ENCODE measurements at places on chromosomes 7 and 10.

- DNase-seq, result no peak
These were observed 535.9 kb downstream of the AUTS2 start for GRCh38 chr7:70134029-70134770.

DNA sequence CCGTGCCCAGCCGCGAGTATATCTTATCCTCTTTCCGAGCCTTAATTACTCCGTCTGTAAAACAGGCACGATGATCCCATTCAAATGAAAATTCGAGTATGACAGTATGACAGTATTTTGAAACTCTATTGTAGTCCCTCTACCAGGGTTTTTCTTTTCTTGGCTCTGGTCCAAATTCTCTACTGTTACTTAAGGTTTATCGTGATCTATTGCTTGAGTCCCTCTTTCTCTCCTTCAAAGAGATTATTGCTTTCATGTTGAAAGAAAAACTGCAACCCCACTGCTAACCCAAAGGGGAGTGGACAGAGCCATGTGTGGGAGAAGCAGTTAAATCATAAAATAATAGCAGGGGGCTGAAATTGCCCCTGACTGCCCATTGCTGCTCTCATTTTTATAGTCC lies 1156.6 kb upstream of the AUTS2 start:
- no peak for DNase-seq

- no peak for DNase-seq
These were observed 1.2 kb upstream of the SPACDR start for GRCh38 chr7:100465299-100465698.

DNA sequence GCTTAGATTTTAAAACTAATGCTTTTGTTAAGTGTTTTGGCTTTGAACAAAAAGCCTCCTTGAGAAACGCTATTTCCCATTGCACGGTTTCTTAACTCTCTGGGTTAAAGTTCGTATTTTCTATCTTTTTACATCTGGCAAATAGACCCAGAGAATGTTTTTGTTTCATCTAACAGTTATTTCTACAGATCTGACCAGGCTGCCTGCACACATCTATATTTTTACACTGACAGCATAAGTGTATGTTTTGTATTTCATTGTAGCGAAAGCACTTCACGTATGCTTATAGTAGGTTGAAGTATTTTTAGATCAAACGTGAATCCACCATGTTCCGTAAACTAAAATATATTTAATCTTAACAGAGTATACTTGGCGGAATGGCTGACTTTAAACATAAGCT lies 477.3 kb downstream of the SDK1 start:
- DNase-seq, result no peak

DNA sequence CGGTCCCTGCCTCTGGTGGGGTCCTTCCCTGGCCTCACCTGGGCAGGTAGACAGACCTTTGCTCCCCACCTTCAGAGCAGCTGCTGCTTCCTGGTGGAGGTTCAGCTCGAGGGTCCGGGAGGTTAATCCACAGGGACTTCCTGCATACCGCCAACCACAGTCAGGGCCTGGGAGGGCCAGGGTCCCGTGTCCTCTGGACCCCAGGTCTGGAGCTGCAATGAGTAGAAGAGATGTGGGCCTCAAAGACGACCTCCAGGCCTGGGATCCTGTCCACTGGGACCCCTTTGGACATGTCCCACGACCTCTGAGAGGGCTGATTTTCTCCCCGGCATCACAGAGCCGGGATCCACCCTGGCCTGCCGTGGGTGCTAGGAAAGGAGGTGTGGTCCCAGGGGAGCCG lies 223.3 kb upstream of the TCERG1L start:
- no peak for DNase-seq

- no peak for DNase-seq
These were observed 736.5 kb downstream of the REEP3 start for GRCh38 chr10:64257704-64258103.

- no peak for DNase-seq
These were observed 28.5 kb downstream of the PPP2R2D start for GRCh38 chr10:131929122-131929845.

DNA sequence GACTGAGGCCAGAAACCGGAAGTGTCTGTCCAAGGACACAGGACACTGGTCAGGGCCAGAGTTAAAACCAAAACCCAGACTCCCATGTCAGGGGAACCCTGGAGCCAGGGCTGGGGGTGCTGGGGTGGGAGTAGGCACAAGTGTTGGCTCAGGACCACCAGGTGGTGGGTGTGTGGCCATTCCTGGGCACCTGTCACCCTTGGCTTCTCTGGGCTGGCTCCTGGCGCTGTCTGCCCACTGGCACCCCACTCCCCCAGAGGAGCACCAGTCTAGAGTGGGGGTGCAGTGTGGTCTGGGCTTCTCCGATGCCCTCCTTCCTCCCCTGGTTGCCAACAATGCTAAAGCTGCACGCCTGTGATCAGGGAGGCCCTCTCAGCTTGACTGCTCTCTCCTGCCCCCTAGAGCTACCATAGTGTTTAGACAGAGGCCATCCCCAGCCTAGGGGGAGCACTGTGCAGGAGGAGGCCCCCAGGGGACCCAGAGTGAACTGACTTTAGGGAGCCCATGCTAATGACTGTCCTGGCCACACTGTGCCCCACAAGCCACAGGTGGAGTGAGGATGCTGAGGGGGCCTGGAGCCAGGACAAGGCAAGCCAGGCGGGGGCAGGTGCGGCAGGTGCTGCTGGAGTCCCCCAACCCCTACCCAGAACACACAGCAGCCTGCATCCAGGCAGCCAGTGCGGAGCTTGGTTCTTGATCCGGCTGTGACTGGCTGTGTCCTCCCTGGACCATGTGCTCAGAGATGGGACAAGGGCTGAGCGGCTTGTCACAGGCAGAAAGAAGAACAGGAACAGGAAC lies 11.0 kb downstream of the RASGEF1A start:
- no peak for DNase-seq

GRCh38 chr10:121183236-121183635 lies 332.1 kb downstream of the WDR11 start:
- no peak for DNase-seq

GRCh38 chr10:26698909-26699308 lies 1.4 kb downstream of the PDSS1 start:
- DNase-seq, result no peak

GRCh38 chr7:107803009-107803610 lies at the start of gene SLC26A3:
Gene SLC26A3 (minus strand): TSS chr7:107803223. CDS start chr7:107794509, 8,714 bp downstream.
- DNase-seq, result no peak

DNA sequence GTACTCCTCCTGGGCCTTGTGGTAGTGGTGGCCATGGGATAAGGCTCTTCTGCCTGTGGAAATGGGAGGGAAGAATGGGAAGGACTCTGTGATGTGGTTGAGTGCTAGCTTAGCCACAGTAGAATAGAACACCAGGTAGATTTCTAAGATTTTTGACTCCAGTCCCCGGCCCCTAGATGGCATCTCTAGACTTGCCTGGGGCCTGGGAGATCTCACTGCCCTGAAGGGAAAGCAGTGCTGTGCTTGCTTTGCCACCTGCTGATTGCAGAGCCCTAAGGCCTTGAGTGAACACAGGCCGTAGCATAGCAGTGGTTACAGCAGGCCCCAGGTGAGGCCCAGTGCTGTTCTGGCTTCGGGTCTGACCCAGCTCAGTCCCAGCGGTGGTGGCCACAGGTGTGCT lies 252.0 kb downstream of the TCF7L2 start:
- DNase-seq, result no peak

GRCh38 chr7:988426-988911 lies 5.5 kb downstream of the CYP2W1 start:
- no peak for DNase-seq

GRCh38 chr10:87658321-87658795 lies 1.3 kb upstream of the PAPSS2 start:
- no peak for DNase-seq

DNA sequence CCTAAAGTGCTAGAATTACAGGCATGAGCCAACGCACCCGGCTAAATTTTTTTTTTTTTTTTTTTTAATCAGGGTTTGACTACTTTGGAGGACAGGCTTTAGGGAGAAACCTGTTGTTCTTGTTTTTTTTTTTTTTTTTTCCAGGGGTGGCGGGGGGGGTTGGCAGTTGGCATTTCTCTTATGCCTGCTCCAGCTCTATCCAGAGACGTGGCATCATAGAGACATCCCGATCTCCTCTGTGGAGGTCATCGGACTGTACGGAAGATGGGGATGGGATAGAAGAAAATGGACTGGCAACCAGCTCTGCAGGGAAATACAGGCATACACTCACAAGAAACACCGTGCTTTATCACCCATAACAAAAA lies 130.8 kb downstream of the PRPF18 start:
- no peak for DNase-seq

GRCh38 chr10:80598084-80598798 lies 60.5 kb downstream of the SH2D4B start:
- no peak for DNase-seq

DNA sequence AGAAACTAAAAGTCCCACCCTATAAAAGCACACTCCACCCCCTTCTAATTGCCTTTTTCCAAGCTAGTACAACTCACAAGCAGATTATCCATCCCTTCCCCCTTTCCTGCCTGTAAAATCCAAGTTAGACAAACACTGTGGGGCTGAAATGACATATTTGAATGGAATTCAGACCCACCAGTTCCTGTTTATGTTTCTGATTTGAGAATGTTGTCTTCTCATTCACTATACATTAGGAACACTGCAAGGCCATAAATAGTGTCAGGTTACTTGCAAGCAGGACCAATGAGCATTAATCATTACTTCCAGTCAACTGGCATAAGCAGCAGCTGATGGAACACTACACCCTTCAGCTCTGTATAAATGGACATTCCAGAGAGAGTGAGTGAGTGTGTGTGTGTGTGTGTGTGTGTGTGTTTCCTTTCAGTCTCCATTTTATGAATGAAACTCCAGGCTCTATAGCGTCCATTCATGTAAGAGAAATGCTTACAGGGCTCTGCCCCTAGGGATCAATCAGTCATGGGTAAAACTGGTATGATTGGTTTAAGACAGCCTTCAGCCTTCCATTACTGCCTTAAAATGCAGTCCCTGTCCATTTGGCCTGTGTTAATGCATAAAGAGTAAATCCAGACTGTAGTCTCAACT lies 69.3 kb downstream of the ETV1 start:
- no peak for DNase-seq

DNA sequence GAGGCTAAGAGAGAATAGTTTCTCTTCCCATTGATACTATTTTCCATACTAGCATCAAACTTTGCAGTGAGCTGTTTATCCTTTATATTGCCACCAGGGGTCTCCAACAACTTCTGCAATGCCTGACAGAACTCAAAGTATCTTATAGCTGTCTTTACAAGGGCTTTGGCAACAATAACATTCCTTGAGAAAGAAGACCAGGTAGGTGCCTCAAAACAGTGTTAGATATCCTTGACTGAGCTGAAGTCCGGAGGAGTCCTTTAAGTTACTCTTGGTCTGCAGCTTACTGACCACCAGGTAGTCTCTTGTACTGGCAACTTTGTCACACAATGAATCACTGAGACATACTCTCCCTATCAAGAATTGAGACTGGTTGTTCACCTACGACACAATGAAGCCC lies 30.0 kb upstream of the TES start:
- no peak for DNase-seq

GRCh38 chr7:141949911-141950310 lies 3.1 kb upstream of the CLEC5A start:
- no peak for DNase-seq

DNA sequence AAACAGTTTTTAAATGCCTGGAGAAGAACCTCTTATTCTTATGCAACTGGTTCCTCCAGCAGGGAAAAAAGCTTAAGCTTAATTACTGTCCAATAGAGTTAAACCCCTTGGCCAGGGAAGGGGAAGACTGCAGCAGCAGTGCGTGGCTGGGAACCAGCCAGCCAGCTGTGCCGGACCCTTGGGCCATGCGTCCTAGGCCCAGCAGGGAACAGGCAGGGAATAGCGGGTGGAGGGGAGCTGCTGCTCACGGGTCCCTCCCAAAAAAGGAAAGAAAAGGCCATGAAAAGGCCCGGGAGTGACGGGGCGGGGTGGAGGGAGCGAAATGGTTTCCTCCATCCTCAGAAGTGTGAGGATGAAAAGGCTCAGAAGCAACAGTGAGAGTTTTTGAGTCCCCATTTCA lies 35.2 kb upstream of the HECW1 start:
- no peak for DNase-seq

GRCh38 chr7:139702811-139703486 lies 74.8 kb downstream of the HIPK2 start:
- DNase-seq, result no peak

DNA sequence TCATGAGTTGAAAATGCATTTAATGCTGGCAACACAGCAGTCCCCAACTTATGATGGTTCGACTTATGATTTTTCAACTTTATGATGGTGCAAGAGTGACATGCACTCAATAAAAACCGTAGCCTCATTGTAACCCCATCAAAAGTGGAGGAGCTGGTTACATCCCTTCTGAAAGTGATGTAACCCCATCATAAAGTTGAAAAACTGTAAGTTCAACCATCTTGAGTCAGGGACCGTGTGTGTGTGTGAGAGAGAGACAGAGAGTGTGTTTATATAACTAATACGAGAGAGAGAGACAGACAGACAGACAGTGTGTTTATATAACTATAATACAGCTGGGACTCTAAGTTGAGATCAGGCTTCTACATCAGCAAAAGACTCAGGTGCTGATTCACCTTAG lies 21.0 kb downstream of the ANXA11 start:
- DNase-seq, result no peak

GRCh38 chr7:155959894-155960293 lies 147.6 kb upstream of the SHH start:
- no peak for DNase-seq

DNA sequence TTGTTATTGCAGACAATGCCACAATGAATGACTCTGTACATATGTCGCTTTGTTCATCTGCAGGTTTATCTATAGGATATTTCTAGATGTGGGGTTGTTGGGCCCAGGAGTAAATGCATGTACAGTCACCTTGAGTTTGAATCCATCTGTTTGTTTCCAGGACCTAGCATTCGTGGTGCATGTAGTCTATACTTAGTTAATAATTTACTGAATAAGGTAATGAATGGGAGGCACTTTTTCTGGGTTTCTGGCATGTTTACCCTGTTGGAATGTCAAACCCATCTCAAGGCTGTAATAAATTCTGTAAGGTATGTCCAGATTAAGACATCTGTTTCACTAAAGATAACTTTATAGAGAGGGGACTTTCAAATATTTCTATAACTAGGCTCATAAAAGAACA lies 23.5 kb downstream of the HECTD2 start:
- no peak for DNase-seq

Measured in activated T-helper 1 cell treated with Interleukin-2 at 50 U/mL for 16 hours (primary cell).